HTR-8/SVneo (cell line): ENCODE measurements at places on chromosomes 1 and 21.

- no peak for DNase-seq
These were observed 5.9 kb upstream of the BRWD1 start for GRCh38 chr21:39319251-39319756.

DNA sequence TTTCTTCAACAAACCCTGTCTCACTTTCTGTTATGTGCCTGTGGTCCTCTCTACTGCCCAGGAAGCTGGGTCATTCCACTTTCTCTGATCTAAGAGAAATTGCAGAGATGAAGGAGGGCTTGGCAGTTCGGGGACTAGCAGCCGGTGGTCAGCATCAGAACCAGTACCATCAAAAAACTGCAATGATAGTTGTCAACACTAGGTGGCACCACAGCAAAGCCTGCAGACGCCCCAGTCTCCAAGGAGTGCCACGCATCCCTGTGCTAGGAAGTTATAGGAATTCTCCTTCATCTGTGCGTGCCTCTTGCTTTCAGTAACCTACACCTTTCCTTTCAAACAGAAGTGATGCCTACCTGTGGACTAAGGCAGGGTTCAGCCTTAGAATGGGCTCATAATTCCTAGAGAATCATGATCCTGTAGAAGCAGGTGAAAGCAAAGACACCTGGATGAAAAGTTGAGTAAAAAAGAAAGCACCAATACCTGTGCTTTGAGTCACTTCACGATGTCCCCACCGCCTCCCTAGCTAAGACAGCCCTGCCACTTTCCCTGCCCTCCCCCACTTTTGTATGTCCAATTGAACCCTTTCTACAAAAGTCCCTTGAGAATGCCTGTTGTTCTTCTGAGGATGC, 129.2 kb downstream of the ADAMTS1 start:
- DNase-seq = peak; percentile 65

DNA sequence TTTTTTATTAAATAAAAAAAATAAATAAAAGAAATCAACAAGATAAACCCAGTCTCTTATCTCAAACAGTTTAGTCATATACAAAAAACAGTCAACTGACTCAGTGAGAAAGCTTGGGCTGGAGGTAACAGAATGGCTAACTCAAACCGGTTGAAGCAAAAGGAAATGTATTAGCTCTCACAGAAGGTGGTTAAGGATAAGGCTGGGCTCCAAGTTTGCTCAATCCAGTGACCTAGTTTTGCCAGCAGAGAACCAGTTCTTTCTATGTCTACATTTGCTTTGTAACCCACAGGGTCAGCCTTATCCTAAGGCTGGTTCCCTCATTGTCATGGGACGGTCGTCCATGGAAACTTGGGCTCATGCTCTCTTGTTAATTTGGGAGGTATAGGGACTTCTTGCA, 144.5 kb upstream of the L1TD1 start:
- no peak for DNase-seq

DNA sequence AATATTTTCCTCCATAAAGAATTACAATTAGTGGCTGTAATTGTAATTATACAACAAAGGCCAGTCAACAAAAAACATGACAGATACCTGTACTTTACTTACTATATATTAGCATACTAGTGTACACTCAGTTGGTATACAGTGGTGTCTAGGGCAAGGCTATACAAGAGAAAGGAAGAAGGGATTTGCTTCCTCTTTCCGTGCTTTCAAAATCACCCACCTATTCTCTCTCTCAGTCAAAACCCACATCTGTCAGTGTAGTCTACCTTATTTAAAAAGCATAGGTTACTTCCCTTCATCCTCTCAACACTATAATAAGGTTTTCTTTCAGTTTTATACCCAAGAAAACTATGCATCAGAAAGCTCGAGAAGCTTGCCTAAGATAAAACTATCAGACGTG, 355.8 kb upstream of the NR5A2 start:
- DNase-seq = no peak

DNA sequence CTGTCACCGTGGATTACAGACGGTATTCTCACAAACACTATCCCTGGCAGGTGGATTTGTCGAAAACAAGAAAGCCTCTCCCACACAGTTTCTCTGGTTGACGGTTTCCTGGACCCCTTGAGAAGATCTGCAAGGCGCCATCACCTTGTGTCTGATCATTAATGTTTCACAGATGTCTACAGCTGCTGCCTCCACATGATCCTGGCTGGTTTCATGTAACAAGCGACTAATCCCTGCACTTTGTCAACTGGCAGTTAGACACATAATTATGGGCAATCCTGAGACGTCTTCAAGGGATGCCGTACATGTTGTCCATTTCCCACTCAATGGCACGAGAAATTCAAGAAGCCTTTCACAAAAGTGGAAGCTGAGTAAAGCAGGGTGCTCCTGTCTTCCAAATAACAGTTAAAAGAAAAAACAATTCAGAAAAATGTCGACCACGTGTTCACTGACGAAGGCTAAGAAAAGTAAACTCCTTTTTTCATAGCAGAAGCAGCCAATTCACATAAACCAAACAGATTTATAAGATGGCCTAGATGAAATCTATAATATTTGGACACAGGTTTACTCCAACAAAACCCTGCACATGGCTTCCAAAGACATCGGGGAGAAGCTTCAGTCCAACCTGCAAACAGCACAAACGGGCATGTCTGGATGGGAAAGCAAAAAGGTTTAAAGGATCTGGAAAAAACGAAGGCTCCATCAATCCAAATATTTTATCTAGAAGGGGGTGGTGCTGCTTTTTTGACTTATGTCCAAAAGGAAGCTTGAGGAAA, 52.2 kb downstream of the CAPZB start:
- DNase-seq = no peak

GRCh38 chr1:75797606-75798216, 1.0 kb downstream of the MSH4 start:
- no peak for DNase-seq

DNA sequence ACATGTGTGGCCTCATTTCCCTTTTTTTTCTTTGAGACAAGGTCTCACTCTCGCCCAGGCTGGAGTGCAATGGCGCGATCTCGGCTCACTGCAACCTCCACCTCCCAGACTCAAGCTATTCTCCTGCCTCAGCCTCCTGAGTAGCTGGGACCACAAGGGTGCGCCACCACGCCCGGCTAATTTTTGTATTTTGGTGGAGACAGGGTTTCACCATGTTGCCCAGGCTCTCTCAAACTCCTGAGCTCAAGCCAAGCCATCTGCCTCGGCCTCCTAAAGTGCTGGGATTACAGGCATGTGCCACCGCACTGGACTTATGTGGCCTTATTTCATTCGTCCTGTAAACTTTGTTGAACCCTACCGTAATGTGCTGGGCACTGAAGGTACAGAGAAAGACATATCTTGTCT, 569 bp upstream of the WARS2 start:
- DNase-seq = no peak

DNA sequence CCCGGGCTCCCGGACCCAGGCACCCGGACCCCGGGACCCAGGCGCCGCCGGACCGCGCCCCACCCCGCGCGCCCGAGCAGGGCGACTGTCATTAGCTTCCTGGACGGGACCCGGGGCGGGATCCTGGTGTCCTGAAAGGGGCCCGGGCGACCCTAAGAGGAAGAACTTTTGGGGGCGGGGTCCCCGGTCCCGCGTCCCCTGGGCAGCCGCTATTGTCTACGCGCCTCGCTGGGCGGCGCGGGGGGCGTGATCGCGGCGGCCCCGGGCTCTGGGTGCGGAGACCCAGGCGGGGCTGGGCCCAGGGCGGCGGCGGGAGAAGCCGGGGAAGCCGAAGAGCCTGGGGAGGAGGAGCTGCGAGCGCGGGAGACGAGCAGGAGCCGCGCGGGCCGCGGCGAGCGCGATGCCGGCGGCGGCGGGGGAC, 465 bp downstream of the HUNK start:
- no peak for DNase-seq

- no peak for DNase-seq
These were observed 77.3 kb downstream of the TNFSF18 start for GRCh38 chr1:172973424-172973823.

DNA sequence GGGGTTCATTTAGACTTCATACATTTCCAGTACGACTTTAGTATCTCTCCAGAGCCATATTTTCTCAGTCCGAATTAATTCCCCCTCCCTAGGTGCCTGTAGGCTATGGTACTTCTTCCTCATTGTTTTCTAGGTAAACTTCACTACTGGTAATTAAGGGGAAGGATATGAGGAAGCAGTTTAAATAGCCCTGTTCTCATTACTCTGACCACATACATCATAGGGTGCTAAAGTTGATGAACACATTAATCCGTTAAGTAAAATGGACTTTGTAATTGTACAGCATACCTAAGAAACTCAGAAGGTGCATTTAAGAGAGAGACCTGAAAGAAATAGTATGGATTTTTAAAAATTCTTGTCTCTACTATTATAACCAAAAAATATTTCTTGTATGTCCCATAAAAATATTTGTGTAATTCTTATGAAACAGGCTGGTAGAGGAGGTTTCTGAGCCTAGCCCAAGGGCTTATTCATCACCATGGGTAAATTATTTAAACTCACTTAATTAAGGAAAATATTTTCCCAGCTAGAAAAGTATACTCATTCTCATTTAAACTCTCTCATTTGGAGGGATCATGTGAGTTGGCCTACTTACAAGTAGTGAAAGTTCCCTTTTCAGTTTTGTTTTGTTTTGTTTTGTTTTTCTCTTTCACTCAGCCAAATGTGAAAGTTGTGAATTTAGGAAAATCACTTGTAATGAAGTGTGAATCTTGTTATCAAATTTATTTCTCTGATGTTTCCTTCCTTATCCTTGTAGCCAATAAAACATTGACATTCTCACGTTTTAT, 2.0 kb downstream of the PRMT6 start:
- no peak for DNase-seq

DNA sequence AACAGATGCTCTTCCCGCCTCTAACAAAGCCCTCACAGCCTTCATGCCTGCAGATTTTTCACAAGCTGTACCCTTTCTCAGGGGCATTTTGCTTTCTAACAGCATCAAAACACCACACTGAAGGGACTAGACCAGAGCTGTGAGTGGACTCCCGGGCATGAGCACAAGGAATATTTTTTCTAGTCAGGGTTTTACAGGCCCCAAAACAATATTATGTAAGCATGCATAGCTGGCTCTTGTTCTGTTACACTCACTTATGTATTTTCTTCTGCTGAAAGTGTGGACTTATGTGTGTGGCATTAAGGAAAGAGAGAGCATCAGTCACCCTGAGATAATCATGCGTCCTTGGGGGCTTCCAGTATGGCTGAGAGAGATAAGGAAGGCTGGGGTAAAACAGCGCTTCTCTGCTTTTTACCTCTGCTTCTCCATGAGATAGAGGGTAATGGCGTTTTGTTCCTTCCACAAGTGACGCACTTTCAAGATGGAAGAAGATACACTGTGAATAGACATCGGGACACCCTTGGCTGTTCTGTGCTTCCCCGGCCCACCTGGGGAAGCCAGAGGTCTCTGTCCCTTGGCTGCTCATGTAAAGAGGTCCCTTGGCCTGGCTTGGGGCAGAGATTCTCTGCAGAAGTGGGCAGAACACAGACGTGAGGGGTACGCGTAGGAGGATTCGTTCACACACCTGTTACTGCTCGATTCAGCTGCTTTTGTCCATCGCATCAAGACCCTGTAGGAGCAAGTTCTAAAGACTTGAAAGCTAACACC, 266.7 kb upstream of the RAB4A start:
- DNase-seq = no peak

DNA sequence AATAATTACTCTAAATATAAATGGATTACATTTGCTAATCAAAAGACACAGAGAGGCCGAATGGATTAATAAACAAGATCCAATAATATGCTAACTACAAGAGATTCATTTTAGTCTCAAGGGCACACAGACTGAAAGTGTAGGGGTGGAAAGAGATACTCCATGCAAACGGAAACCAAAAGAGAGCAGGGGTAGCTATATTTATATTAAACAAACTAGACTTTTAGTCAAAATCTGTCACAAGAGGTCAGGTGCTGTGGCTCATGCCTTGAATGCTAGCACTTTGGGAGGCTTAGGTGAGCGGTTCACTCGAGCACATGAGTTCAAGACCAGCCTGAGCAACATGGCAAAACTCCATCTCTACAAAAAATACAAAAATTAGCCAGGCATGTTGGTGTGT, 33.6 kb upstream of the DISP1 start:
- no peak for DNase-seq

- DNase-seq = no peak
These were observed 20.4 kb downstream of the GPR161 start for GRCh38 chr1:168116327-168116799.

DNA sequence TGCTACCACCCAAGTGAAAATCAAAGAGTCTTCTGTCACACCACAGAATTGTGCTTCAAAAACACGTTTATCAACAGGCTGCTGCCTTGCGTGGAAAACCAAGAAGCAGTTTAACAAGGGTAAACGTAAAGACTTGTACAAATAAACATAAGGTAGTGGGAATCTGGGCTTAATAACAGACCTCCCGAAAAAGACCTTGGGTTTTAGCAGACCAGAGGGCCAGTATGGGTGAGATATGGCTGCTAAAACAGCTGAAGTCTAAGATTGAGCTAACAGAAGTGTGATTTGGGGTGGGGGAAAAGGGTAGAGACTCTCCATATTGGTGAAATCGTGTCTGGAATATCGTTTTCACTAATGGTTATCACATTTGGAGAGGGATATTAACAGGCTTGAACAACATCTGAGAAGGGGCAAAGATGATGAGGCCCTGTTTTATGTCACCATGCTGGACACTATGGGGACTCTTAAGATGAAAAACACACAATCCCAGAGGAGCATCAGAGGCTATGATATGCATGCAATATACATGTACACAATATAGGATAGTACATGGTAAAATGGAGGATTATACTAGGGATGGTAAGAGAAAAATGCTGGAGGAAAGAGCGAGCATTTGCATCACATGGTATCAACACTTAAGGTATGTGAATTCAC, 1.4 kb downstream of the MOV10 start:
- no peak for DNase-seq

DNA sequence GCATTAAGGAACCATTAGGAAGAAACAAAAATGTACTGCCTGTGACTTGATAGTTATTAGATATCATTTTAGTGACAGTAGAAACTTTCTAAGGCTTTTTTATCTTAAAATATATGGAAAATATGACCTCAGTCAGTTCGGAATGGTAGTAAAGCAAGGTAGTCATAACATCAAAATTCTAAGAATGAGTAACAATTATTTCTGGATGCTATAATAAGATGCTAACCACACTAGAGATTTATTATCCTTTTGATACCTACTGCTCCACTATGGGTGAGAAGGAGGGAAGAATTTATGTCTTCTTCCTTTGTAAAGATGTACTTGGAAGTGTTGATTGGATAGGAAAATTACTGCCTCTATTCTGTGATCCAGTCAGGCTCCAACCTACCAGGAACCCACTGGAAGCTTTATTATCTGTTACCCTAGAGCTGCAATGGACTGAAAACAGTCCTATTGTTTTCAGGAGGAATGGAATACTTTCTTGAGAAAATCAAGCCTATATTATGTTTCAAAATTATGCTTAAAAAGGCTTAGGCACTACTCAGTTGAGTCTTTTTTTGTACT, 8.8 kb downstream of the FMN2 start:
- DNase-seq = no peak

DNA sequence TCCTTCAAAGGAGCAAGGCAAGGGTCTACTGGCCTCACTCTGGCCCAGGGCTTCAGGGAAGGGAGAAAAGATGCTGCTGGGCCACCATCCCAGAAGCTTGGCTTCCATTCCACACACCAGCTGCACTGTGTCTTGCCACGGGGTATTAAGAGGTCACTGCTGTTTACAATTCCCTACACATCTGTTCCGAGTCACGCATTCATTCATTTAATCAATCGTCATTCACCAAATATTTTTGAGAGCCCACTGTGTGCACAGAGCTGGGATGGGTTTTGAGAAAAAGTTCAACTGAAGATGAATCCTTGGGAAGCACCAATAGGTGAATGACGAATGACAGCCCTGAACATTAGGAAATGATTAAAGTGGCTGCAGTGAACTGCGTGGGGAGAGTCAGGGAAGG, 101.7 kb downstream of the NAV1 start:
- no peak for DNase-seq

- no peak for DNase-seq
These were observed 2.7 kb downstream of the RBM15 start for GRCh38 chr1:110341872-110342331.
